IMR-90 (cell line): ENCODE measurements at places on chromosomes 4 and X. TPM values are rescaled to one million over a fixed set of nuclear protein-coding genes. Genes with fewer than 3 reads are reported as not detected.

The KLF8 gene
- 0.07 TPM in 2 replicates for polyA plus RNA-seq

The GUCY1A1 gene
- polyA plus RNA-seq = 0.11 and 0.19 TPM in 2 replicates

The PRR32 gene
- polyA plus RNA-seq = not detected in 2 replicates

The QRFPR gene
- polyA plus RNA-seq = not detected in 2 replicates

The COL25A1 gene
- polyA plus RNA-seq = 0.05 TPM in 1 of 2 replicates, not detected in the other

The MAMLD1 gene
- 10.6 and 11.0 TPM in 2 replicates for polyA plus RNA-seq

The PABPC5 gene
- polyA plus RNA-seq = 0.56 and 0.63 TPM in 2 replicates

The GPC3 gene
- polyA plus RNA-seq = not detected in 2 replicates
